NCI-H1092 (cell line): ENCODE measurements at places on chromosomes 4 and X.

- DNase-seq, result no peak
These were observed 13.2 kb upstream of the HCCS start for GRCh38 chrX:11097933-11098332.

DNA sequence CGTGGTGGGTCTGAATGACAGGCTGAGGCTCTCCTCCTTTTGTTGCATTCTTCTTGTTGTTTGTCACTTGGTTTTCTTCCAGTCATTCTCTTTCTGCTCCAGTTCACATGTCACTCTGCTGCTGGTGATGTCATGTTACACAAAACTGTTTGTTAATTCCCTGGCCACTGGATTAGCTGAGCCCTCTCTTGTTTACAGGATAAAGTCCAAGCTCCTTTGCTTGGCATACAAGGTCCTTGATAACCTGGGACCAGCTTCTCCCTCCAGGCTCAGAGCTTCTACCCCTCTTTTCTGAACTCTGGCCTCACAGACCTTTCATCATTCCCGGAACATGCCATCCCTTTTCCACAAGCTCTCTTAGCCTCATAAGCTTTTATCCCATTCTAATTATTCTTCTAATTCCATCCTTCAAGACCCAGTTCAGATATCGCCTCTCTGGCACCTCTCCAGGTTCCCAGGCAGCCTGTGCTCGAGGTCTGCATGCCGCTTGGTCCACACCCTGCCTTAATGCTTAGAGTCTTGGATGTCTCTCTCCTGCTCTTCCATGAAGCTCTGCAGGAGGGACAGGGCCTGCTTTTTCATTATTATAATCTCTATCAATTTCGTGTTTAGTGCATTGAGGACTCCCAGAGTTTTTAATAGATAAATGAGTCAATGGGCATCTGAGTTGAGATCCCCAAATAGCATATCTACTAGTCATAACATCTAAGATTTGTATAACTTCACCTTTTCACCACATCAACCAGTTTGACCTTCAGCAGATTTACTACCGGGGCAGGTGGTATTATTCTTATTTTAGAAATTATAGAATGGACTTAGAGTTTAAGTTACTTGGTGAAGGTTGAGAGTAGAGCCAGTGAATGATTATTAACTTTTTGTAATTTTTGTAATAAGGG lies 98.7 kb downstream of the TMEM131L start:
- no peak for DNase-seq

DNA sequence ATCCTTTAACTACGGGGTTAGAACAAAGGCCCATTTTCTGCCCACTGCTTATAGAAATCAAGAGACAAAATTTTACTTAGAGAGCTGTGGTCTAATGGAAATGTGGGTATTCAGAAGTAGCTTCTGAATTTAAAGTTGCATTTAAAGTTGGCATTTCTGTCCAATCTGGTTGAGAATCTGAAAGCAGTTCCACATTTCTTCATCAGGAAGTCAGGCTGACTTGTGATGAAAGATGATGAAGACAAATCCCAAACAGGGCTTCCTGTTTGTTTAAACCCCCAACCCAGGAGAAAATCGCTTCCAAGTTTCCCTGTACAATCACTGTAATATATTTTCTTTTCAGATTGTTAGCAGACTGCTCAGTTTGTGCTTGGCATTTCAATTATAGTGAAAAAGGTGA lies 345.3 kb downstream of the SPRY1 start:
- DNase-seq, result no peak

DNA sequence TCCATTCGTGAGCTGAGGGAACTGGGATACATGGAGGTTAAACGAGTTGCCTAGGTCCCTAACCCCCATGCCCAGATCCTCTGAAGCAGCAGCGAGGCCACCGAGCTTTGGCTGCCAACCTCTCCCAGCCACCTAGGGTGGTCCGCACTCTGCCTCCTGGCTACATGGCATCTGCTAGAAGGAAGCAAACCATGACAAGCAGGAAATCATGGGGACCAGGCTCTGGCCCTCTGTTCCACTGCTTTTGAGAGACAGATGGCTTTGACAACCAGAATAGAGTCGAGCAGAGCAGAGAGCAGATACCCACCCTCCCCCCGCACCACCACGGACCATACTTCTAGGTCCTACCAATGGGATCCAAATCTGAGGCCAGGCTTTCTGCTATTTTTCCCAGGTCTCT lies 37.5 kb upstream of the NKRF start:
- no peak for DNase-seq

GRCh38 chrX:88584283-88584682 lies 162.7 kb upstream of the CPXCR1 start:
- DNase-seq, result no peak

- no peak for DNase-seq
These were observed 55.5 kb upstream of the ADGRG2 start for GRCh38 chrX:19177721-19178120.

DNA sequence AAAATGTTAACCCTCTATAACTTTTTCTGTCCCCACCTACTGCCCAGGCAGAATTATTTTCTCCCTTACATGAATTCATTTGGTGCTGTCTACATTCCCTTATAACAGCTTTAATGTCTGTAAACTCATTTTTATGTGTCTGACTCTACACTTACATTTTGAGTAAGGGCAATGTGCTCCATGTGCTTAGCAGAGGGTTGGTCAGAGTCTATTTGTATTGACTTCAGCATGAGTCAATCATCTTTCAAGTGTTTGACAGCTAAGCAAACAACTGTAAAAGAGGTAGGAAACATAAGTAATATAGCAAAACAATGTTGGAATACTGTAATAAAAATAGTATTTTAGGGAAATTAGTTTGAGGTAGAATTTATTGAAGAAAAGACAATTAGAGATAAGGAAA lies 6.3 kb downstream of the IL15 start:
- no peak for DNase-seq

GRCh38 chrX:143873343-143873742 lies 10.5 kb upstream of the UBE2NL start:
- no peak for DNase-seq

- DNase-seq, result no peak
These were observed 24.2 kb downstream of the GPRIN3 start for GRCh38 chr4:89283226-89284009.
